ENCODE measurements at places on chromosomes 13 and 19.

DNA sequence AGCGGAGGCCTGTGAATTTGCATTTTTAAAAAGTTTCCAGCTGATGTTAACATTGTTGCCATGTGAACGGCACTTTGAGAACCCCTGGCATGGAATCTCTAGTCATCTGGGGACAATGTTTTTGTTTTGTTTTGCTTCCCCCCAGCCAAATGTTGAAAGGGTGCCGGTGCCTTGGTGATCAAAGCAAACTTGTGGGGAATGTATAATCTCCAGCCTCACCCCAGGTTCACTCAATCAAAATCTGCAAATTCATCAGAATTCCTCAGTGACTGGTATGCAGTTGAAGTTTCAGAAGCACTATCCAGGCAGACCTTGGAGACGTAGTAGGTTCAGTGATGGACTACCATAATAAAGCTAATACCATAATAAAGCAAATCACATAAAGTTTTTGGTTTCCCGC is 428.7 kb downstream of the MYO16 start:
- no peak for DNase-seq

- DNase-seq, result peak; percentile 36
Observed at GRCh38 chr13:46831588-46832194, 34.7 kb upstream of the ESD start.

DNA sequence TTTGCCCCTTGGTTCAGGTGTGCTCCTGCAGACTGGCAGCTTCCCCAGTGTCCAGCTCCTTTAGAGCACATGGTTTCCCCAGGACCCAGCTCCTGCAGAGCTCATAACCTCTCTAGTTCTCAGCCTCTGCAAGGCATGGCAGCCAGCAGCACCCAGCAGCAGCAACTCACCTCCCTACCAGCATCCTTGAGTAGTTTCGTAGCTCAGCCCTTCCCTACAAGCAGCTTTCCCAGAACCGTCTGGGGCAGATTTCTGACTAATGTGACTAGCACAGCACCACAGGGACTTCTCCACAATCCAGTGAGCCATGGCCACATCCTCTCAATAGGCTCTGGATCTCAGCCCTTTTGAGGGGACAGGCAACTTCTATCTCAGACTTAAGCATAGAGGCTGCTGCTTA is 14.1 kb upstream of the METTL21C start:
- no peak for DNase-seq

GRCh38 chr13:49620170-49620621 is 8.1 kb upstream of the ARL11 start:
- DNase-seq, result no peak

- DNase-seq, result no peak
Observed at GRCh38 chr19:28990522-28990921, 222.4 kb downstream of the UQCRFS1 start.

- DNase-seq, result no peak
Observed at GRCh38 chr19:55644842-55645511, 1.5 kb downstream of the ZNF581 start.

GRCh38 chr19:51394050-51394836 is 3.9 kb upstream of the C19orf84 start:
- peak; percentile 94 for DNase-seq

DNA sequence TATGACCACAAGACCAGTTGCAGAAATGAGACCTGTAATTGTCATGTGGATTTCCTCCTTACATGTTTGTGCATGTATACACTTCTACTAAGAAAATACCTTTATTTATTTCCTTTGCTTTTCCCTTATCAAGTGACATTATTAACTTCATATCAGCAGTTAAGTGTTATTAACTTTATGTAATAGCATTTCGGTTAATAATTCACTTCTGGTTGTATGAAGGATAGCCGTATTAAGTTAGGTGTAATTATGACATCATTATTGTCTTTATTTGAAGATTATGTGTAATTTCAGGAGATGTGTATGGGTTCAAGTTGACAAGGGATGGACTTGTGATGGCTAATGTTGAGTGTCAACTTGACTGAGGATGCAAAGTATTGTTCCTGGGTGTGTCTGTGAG is 881.2 kb upstream of the ATXN8OS start:
- DNase-seq, result no peak

- DNase-seq, result no peak
Observed at GRCh38 chr13:103140001-103140671, 73.9 kb upstream of the SLC10A2 start.

- DNase-seq, result no peak
Observed at GRCh38 chr13:97953376-97953970, at the start of gene IPO5. TSS of gene IPO5 (plus strand) at chr13:97953675. CDS start at chr13:97976697, 23,022 bp downstream.

DNA sequence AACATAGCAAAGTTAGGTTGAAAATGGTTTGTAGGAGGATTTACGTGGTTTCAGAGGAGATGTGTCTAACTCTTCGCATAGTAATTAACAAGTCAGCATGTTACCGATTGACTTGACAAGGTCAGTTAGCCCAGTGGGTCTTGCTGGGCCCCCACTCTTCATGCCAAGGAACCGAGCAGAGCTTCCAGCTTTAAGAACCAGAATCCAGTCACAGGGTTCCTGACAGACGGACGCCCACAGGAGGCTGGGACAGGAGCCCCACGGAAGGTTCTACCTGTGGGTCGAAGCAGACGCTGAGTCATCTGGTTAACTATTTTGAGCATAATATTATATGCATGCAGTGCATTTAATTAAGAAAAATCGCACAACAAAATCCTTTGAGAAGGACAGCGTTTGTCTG is 3.5 kb downstream of the TMEM255B start:
- no peak for DNase-seq

DNA sequence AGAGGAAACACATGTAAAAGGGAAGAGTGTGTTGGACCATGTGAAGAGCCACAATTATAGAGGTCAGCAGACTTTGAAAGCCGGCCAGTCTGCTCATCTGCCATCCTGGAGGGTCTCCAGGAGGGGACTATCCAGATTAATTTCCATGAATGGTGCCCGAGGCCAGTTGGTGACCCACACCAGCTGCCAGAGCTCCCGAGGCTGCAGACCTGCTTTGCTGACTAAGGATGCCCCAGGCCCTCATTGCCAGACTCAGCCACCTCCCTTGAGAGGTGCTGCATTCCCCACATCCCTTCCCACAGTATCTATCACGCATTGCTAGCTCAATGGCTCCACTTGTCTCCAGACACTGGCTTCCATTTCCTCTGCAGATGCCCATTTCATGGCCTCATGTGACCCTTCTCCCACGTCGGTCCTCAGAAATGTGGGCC is 110.3 kb downstream of the NALCN start:
- DNase-seq, result no peak

Data from right renal cortex interstitium (tissue), 3 donors.